Tibial nerve (tissue), 4 donors: ENCODE measurements at places on chromosomes 4 and X. TPM values are rescaled to one million over a fixed set of nuclear protein-coding genes. Genes with fewer than 3 reads are reported as not detected.
A peak's percentile ranks its signal among the peaks of the same experiment; 100 is the strongest.

The FREM3 gene
- total RNA-seq = not detected

The HPRT1 gene
- 7.7 TPM for total RNA-seq

The ZNF141 gene
- 33.1 TPM for total RNA-seq

DNA sequence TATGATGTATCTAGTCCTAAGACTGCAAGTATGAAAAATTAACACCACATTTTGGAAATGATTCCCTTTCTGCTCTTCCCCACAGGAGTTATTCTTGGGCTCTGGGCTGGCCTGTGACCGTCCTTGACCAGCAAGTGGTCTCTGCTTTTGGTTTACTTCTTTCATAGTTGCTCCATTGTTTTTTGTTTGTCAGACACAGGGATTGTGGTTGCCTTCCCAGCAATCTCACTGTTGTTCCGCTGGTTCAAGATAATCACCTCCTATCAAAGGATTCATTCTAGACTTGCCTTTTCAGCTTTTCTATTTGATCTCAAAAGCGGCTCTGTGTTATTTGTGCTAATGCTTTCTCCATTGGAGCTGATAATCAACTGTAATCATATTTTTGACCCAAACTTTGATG lies 218.8 kb downstream of the MGST2 start:
- DNase-seq = no peak
- peaks cover 4% of the 10 kb centered on the region for H3K4me1 ChIP-seq
- no peak overlapping the region for H3K4me3 ChIP-seq
- no peaks in the 10 kb centered on the region for H3K27me3 ChIP-seq

GRCh38 chr4:38855466-38855865 lies 1.2 kb downstream of the TLR6 start:
- H3K27me3 ChIP-seq = no peaks in the 10 kb centered on the region
- no peak overlapping the region for H3K27ac ChIP-seq
- DNase-seq = no peak
- peaks cover 16% of the 10 kb centered on the region for H3K4me1 ChIP-seq

DNA sequence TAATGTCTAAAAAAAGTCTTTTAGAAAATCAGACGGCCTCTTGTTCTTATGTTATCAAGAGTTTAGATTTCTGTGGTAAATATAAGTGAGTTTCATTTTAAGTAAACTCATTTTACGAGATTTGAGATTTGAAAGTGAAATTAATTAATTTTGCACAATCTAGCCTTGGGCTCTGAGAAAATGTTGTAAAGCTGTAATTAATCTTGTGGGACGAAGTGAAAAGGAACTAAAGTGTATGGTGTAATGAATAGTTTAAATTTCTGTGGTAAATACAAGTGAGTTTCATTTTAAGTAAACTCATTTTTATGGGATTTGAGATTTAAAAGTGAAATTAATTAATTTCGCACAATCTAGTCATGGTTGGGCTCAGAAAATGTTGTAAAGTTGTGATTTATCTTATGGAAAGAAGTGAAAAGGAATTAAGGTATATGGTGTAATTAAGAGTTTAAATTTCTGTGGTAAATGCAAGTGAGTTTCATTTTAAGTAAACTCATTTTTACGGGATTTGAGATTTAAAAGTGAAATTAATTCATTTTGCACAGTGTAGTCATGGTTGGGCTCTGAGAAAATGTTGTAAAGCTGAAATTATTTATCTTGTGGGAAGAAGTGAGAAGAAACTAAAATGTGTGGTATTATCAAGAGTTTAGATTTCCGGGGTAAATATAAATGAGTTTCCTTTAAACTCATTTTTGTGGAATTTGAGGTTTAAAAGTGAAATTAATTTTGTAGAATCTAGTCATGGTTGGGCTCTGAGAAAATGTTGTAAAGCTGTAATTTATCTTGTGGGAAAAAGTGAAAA lies 1.6 kb downstream of the SCML1 start:
- H3K4me3 ChIP-seq = peak overlapping the region; percentile 49
- peak overlapping the region; percentile 97 for H3K27ac ChIP-seq
- H3K4me1 ChIP-seq = no peaks in the 10 kb centered on the region
- H3K27me3 ChIP-seq = no peaks in the 10 kb centered on the region

GRCh38 chr4:89519771-89520320 lies 212.2 kb upstream of the GPRIN3 start:
- no peaks in the 10 kb centered on the region for H3K4me1 ChIP-seq
- no peak overlapping the region for H3K4me3 ChIP-seq
- no peaks in the 10 kb centered on the region for H3K36me3 ChIP-seq
- H3K27me3 ChIP-seq = no peaks in the 10 kb centered on the region
- DNase-seq = no peak

GRCh38 chr4:133465022-133465421 lies 315.9 kb downstream of the PCDH10 start:
- H3K36me3 ChIP-seq = no peaks in the 10 kb centered on the region
- no peaks in the 10 kb centered on the region for H3K4me1 ChIP-seq
- no peaks in the 10 kb centered on the region for H3K27me3 ChIP-seq
- no peak overlapping the region for H3K27ac ChIP-seq
- H3K4me3 ChIP-seq = no peak overlapping the region

DNA sequence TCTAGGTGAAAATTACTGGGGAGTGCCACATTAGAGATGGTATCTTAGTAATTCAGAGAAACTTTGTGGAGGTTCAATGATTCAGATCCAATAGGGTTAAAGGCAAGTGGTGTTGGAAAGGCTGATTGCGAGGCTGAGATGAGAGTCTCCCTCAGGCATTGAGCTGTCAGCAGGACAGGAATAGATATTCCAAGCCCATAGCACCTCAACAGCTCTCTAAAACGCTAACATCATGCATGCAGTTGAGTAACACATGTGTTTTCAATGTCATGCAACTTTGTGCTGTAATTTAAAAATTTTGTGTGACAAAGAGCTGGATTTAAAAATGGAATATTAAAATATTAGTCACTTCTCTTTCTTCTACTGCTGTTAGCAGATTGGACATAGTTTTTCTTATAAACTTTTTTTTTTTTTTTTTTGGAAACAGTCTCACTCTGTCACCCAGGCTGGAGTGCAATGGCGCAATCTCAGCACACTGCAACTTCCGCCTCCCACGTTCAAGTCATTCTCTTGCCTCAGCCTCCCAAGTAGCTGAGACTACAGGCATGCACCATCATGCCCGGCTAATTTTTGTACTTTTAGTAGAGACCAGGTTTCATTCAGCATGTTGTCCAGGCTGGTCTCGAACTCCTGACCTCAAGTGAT lies 173.5 kb upstream of the C1QTNF7 start:
- no peaks in the 10 kb centered on the region for H3K4me1 ChIP-seq
- H3K4me3 ChIP-seq = no peak overlapping the region
- no peak overlapping the region for H3K27ac ChIP-seq

DNA sequence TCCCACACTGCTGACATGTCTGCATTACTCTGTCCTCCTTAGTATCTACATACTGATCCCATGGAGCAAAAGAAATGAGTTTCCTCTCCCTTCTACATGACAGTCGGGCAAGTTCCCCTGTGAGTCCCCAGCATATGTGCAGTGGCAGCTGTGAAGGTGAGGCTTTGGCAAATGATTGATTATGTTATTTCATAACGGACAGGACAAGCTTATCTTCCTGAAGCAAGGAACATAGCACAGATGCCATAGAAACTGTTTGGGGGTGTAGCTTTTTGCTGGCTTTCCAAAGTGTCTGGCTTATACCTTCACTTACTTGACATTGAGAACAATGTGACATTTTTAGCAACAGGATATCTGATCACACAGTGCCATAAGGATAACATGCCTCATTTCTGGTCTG lies 136.8 kb upstream of the PDLIM3 start:
- no peaks in the 10 kb centered on the region for H3K27me3 ChIP-seq
- no peaks in the 10 kb centered on the region for H3K36me3 ChIP-seq
- peaks cover 16% of the 10 kb centered on the region for H3K4me1 ChIP-seq
- H3K27ac ChIP-seq = no peak overlapping the region
- no peak overlapping the region for H3K4me3 ChIP-seq
- no peak for DNase-seq
